Left renal pelvis (tissue), 4 donors: ENCODE measurements at places on chromosomes 2 and 18. TPM values are rescaled to one million over a fixed set of nuclear protein-coding genes. Genes with fewer than 3 reads are reported as not detected.

- DNase-seq = no peak
These were observed 444.1 kb downstream of the XIRP2 start for GRCh38 chr2:167332358-167332757.

The SCYGR4 gene
- 0.10 TPM for polyA plus RNA-seq

DNA sequence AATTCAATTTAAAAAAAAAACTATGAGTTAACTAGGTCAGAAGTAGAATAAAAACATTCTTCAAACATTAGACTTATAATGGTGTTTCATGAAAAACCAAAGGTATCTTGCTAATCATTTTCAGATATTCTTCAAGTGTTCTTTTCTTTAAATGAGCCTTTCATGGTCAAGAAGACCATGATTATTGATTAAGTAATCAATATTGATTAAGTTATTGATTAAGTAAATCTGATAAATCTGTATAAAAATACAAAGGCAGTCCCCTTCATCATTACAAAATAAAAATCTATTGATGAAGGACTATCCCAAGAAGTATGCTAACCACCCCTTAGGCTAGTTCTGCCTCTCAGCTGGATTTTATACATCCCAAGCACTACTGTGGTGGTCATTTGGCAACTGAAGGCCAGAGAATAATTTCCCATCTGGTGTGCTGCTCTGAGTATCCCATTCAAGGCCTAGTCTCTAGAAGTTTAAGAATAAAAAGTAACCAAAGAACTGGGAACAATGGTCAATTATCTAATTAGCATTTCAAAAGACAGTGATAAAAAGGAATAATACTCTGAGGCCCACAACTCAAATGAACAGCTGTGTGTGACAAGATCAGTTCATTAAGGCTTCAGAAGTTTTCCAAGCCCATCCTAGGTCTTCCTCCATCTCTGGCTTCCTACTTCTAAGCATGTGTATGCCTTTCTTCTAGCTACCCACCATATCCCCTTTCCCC lies 63.5 kb downstream of the TCF4 start:
- no peak for DNase-seq

DNA sequence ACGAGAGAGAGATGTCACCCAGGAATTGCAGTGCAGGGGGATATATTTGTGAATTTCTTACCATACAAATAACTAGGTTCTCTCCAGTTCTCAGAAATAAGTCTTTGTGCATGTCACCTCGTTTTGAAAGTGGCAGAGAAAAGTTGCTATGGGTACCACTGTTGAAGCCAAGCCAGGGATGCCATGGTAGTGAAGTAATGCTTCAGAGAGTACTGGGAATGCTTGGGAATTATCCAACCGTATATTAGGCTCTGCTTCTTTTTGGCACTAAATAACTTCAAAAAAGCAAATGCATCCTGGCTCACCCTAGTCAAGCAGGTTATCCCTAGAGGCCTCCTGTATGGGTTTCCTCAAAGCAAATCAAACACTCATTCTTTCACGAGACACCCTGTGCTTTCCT lies 50.7 kb upstream of the DDX18 start:
- no peak for DNase-seq

GRCh38 chr2:10360460-10360849 lies 57.8 kb downstream of the HPCAL1 start:
- no peak for DNase-seq

The TSGA10 gene
- 14.0 TPM for polyA plus RNA-seq

DNA sequence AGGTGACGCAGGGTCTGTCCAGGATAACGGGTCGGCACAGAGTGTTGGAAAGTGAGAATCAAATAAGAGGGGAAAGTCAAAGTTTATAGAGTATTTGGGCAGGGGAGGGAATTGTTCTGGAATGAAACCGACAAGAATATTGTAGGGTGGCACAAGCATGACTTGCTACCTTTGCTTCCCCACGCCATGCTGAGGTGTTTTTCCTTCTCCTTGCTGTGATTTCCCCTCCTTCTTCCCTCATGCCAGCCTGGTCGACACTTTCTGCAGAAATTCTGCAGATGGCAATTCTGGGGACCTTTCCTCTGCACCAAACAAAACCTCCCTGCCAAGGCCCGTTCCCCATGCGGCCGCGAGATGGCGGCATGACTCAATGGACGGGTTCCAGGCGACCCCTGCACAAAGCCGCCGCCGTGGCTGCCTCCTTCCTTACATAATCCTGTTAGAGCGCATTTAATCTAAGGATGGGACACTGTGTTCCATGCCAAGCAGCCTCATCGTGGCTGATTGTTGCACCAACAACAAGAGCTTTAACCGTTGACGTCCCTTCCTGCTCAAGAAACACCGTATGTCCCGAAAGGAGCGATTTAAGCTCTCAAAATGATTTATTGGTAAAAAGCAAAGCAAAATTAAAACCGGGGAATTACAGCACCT lies at the start of gene MRO:
TSS of gene MRO (minus strand) at position 289 of the 651 bp plus-strand sequence. CDS start 10,616 bp downstream, outside the sequence.
- DNase-seq = peak; percentile 66

The RAB12 gene
- 48.8 TPM for polyA plus RNA-seq

GRCh38 chr2:109257653-109258052 lies 128.6 kb downstream of the SH3RF3 start:
- no peak for DNase-seq

GRCh38 chr2:119681868-119682220 lies 2.8 kb downstream of the TMEM177 start:
- no peak for DNase-seq

The TTN gene
- 1.2 TPM for polyA plus RNA-seq

The NPC1 gene
- polyA plus RNA-seq = 17.4 TPM

The SERPINB2 gene
- not detected for polyA plus RNA-seq

DNA sequence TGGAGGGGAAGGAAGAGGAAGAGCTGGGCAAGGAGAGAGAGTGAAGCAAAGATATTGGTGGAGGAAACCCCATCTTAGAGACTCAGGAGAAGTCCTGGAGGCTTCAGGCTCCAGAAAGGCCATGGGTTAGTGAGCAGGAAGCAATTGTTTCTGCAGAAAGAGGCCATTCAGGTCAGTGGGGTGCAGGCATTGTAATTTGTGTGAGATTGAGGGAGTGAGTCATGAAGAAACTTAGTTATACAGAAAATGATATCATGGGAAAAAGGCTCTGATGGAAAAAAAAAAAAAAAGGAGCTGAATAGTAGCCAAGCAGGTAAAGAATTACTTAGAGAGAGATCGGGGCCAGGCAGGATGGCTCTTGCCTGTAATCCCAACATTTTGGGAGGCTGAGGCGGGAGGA lies 4.0 kb downstream of the EMILIN2 start:
- no peak for DNase-seq

- no peak for DNase-seq
These were observed 262.1 kb upstream of the KLHL14 start for GRCh38 chr18:33034945-33035344.

The CCDC68 gene
- 9.5 TPM for polyA plus RNA-seq

- DNase-seq = no peak
These were observed 76.9 kb downstream of the AOX1 start for GRCh38 chr2:200662727-200663126.

The LYPD6B gene
- 35.7 TPM for polyA plus RNA-seq

GRCh38 chr2:11416931-11417330 lies 49.0 kb downstream of the E2F6 start:
- no peak for DNase-seq

DNA sequence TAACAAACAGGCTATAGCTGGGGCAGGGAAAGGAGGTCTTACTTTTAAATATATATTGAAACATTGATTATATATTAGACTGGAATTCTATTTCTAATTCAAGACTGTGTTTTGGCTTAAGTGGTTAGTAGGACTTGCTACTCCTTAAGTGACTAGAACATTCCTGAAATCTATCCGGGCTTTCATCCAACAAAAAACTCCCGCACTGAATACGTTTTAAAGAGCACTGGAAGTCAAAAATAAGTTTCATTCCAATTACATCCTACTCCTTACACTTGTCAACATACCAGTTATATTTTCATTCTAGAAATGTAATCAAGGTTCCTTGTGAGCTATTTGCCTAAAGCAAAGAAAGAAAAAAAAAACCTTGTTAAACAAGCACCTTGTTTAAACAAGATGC lies 204.6 kb downstream of the SP3 start:
- no peak for DNase-seq
